ENCODE measurements at places on chromosomes 5 and 9.
A peak's percentile ranks its signal among the peaks of the same experiment; 100 is the strongest.

DNA sequence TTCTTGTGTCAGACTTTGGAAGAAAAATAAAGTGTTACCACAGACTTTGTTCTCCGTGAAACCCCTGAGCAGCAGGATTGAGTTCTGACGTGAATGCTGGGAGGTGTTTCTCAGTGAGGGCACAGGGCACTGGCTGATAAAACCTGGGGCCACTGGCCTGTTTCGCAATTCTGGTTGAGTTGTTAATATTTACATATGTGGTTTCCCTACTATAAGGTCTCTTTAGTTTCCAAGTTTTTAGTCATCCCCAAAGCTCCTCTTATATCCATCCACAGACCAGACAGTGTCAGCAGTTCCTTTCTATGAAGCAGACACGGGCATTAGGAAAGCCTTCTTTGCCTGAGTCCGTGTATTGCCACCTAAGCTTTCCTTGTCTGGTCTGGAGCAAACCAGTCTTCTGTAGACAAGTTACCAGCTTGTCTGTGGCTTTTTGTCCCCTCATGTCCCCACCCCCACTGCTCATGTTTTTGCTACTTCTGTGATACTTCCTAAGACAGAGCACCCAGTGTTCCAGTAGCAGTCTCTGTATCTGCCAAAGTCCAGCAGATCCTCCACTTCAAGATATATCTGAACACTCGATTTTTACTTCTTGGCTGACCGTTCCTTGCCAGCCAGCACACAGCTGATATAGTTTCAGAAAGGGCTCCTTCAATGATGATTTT lies 42.0 kb downstream of the ACO1 start:
- peak; percentile 53 for DNase-seq

DNA sequence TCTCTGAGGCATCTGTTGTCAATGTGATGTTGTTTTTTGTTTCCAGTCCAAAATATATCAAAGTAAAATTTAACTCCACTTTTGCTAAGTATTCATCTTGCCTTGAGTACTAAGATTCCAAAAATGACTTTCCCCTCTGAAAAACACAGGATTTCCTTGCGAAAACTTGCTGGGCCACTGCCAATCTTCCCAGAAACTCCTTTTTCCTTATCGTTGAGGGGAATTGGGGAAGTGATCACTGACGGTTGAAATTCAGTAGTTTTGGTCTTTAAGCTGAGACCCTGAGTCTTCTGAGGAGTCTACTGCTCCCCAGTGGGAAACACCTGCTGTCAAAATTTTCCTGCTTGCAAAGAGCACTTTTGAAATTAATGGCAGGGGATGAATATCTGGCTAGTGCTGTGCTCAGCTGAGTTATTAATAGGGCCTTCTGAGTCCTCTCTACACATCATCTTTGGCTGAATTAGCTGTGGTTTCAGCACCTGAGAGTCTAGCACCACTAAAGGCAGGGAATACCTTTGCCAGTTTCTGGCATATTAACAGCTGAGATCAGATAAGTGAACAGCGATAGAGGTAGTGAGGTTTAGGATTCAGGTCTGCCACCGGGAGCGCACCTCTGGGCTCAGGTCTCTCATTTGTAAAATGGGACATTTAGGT lies 18.0 kb downstream of the TLR4 start:
- DNase-seq: no peak

DNA sequence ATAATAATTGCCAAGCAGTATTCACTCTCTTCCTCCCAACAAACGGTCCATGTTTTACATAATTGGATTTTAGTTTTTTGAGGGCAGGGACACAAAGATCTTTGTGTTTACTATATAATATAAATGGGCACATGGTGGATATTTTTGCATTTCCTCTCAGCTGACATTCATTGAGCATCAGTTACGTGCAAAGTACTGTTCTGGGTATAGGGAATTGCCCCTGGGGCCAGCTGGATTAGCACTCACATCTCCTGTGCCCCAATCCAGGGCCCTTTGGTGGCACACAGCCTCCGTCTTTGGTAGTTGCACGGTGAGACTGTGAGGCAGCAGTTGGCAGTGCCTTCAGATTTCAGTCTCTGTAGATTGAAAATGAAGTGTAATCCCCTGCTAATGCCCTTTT lies 1.6 kb downstream of the TDRD7 start:
- no peak for DNase-seq

DNA sequence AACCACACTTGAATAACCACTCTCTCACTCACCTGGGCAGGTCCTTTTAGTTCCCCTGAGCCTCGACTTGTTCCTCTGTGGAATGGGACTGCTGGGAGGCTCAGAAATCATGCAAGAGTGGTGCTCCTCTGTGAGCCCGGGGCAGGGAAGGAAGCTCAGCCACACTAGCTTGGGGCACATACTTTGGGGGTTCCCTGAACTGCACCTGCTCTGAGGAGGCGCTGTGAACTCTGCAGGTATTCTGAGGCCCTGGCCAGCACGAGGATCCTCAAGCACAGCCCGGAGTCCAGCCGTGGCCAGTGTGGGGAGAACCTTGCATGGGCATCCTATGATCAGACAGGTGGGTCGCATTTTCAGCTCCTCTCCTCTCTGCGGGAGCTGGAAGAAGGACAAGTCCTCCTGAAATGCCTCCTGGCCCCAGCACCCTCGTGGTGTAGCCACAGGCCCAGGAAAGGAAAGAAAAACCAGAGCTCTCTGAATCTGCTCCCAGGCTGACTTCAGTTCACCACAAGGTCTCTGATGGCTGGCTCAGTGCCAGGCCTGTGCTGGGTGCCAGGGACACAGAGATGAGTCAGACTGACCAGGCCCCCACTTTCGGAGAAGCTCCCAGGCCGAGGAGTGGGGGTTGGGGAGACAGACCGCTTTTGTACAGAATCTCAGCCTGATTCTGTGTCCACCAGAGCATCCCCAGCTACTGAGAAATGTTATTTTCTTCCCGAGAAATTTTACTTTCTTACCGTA lies 11.9 kb downstream of the GLIPR2 start:
- DNase-seq: peak; percentile 81

DNA sequence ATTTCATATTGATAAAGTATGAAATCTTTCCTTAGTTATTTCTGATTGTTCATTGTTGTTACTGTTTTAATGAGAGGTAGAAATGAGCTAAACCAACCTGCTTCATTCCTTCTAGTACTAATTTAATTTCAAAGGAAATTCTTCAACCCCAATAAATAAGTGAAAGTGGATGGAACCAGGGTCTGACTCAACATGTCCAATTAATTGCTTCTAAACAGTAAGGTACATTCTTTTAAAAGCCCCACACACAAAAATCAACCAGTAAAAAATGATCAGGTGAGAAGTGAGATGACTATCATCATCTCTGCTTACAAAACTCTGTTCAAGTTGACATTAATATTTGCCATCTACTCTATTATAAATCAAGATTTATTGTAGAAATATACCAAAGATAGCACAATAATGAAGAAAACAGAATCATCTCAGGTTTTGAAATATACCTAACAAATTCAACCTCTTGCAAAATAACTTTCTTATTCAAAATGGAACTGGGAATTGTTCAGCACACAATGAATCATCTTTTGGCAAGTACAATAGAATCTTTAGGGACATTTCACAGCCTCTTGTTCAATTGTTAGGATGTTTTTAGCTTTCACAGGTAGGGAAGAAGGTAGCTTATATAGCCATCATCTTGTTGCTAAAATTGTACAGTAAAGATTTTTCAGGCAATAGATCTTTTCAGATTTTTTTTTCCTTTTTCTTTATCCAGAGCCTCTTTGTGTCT lies 114.5 kb downstream of the RPS23 start:
- no peak for DNase-seq

DNA sequence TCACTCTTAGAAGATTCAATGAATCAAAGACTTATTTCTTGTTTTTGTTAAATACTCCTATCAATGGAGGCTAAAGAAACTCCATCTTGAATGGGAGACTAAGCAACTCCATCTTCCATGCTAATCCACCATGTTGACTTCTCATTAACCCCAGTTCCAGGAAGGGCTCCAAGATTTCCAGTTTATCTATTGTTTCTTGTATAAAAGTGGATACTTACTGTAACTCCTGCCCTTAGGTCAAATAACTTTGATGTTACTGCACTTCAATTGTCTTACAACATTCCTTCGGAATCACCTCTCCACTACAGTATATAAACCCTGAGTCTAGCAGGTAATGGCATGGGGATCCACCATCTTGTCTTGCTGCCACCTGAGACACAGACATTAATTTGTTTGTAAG lies 63.0 kb downstream of the PUM3 start:
- DNase-seq: no peak

GRCh38 chr5:173925449-173926071 lies 37.4 kb downstream of the CPEB4 start:
- peak; percentile 75 for DNase-seq

DNA sequence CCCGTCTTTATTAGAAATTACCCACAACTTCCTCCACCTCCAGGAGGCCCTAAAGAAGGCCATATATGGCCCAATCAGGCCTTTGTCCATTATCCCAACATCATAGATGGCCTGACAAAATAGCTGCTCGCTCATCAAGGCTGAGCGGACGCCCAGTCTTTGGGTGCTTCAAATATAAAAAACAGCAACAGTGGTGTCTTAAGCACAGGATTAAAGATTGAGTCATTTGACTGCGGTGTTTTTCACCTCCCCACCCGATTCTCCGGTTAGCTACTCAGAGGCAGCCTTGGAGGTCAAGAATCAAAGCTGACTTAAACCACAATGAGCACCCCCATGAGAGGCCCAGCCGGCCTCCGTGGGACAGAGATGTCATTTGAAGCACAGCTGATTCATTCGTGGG lies 18.8 kb downstream of the S1PR3 start:
- DNase-seq: no peak

GRCh38 chr5:77281969-77282336 lies 71.5 kb downstream of the PDE8B start:
- DNase-seq: no peak

DNA sequence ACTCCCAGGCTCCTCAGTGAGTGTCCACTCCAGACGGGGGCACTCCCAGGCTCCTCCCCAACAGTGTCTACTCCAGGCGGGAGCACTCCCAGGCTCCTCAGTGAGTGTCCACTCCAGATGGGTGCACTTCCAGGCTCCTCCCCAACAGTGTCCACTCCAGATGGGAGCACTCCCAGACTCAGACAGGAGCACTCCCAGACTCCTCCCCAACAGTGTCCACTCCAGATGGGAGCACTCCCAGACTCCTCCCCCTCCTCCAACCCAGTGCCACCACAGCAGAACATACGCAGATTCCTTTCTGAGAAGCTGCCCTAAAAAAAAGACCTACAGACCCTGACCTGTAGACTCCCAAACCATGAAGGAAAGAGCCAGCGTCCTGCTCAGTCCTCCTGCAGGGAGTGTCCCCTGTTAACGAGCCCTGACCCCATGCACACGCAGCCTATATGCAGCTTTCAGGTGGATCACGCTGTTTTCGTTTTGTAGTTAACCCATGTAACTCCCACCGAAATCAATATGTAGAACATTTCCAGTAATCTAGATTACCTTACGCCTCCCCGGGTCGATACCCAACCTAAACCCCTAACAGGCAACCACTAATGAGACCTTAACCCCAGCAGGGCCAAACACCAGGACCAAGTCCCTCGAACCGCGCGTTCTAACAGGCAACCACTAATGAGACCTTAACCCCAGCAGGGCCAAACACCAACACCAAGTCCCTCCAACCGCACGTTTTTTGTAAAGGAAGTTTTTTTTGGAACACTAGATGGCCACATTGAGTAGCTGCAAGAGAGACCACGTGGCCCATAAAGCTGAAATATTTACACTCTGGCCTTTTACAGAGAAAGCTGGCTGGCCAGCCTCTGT lies 15.7 kb downstream of the PNPLA7 start:
- peak; percentile 87 for DNase-seq

- no peak for DNase-seq
Measured at GRCh38 chr5:92559781-92560180, 1021.2 kb downstream of the NR2F1-AS1 start.
